Activated CD4-positive, alpha-beta T cell treated with anti-CD3 and anti-CD28 coated beads, Interleukin-2, Interleukin-4, amounts not matched to agents 100 ng/mL and 50 ng/mL, durations not matched to agents 16 hours and 8 hours (primary cell): ENCODE measurements at places on chromosomes 2 and 18.
A peak's percentile ranks its signal among the peaks of the same experiment; 100 is the strongest.

GRCh38 chr2:39735648-39736047 lies 43.4 kb downstream of the THUMPD2 start:
- DNase-seq = no peak

DNA sequence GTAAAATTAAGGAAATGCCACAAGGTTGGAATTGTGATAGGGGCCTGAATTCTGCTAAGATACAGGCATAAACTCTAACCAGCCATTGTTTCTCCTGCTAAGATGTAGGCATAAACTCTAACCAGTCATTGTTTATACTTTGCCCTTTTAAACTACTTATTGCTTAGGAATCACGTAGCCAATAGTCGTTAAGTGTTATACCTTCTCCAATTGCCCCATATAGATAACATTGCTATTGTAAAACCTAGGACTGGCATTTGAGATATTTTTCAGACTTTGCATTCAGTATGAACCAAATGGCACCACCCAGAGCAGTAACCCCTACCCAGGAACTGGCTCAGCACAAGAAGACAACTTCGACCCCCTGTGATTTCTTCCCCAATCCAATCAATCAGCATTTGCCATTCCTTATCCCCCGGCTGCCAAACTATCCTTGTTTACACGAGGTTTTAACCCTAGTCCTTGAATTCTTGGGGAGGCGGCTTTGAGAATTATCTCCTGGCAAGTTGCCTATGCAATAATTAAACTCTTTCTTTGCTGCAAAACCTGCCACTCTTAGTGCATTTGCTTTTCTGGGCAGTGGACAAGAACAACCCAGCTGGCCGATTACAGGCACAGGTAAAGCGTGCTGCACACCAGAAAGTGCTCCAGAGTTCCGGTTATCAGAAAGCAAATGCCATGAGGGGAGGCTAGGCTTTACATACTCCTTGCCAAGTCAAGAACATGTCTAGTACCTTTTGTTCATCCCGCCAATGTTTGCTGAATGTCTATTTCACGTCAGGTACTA lies 167.6 kb downstream of the LAMA1 start:
- no peak for DNase-seq

DNA sequence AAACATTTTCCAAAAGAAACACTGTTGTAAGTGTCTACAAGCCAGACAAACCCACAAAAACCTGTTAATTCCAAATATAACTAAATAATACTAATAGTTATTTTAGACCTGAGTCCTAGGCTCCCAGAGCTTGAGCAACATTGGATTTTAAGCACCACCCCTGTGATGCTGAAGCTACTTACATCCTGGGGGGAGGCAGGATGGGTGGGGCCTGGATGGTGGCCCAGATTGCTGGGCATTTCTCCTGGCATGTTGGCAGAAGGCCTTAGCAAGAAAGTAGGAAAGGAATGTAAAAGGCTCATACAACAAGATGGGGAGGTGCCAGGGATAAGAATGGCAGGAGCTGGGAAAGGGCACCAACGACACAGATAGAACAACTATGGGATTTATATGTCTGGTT lies 50.7 kb upstream of the OTX1 start:
- DNase-seq = no peak

DNA sequence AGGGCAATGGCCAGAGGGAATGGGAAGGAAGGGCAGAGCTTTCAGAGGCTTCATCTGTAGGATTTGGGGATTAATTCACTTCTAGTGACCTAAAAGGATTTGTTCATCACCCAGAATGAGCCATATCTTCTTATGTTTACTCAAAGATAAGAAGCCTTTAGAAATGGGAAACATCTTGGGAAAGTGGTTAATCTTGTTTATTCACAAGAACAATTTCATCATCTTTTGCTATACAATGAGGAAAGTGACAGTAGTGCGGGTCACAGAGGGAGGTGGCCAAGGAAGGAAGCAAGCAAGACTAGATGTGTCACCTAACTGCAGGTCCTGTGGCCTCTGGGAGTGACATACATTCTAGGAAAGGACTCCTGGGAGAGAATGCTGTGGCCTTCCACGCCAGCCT lies 140.4 kb upstream of the ALPP start:
- no peak for DNase-seq

GRCh38 chr18:24071779-24072178 lies 57.2 kb downstream of the TTC39C start:
- no peak for DNase-seq

DNA sequence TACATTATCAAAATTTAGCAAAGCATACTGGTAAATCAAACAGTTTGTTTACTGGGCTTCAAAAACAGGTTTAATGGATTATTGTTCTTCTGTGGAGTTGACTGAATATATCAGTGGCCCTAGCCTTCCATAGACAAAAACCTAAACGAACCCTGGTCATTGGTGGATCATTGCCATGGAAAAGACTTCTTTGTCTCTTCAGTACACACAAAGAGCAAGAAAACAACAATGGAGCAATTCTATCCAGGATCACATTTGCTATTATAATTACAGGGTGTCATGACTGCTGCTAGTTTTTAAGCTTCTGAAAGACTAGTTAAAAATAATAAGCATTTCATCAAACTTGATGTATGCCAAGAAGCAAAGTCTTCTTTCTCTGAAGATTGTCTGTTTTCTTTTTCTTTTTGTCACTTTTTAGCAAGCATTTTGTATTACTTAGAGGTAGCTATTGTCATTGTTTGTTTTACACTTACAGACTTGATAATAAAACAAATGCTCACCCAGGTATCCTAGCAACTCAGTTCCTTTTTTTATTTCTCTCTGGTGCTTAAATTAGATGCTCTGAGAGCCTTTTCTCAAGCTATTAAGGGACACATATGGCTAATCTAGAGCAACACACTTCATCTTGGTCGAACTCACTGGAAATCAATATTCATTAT lies 1228.7 kb upstream of the DDX18 start:
- no peak for DNase-seq

- no peak for DNase-seq
Measured at GRCh38 chr2:63484901-63485300, 103.4 kb downstream of the WDPCP start.

- DNase-seq = peak; percentile 43
Measured at GRCh38 chr2:174546519-174547506, 50.8 kb downstream of the WIPF1 start.

- DNase-seq = no peak
Measured at GRCh38 chr2:20970068-20970467, 73.8 kb downstream of the APOB start.

DNA sequence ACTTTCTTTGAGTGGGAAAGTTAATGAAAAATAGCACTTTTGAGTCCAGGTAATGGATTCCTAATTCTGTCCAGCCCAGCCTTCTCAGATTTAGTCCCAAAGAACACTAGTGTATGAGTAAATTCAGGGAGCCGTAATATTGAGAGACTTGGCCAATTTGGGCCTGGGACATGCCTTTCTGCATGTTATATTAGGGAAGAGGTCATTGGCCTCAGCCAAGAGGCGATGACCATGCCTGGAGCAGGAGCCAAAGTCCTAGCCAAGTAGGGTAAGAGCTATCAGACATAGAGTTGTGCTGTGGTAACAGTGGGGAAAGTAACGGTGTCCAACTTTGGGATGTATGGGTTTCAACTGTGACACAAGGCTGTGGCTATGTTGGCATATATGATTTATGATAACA lies 336.5 kb upstream of the ZNF804A start:
- DNase-seq = no peak

DNA sequence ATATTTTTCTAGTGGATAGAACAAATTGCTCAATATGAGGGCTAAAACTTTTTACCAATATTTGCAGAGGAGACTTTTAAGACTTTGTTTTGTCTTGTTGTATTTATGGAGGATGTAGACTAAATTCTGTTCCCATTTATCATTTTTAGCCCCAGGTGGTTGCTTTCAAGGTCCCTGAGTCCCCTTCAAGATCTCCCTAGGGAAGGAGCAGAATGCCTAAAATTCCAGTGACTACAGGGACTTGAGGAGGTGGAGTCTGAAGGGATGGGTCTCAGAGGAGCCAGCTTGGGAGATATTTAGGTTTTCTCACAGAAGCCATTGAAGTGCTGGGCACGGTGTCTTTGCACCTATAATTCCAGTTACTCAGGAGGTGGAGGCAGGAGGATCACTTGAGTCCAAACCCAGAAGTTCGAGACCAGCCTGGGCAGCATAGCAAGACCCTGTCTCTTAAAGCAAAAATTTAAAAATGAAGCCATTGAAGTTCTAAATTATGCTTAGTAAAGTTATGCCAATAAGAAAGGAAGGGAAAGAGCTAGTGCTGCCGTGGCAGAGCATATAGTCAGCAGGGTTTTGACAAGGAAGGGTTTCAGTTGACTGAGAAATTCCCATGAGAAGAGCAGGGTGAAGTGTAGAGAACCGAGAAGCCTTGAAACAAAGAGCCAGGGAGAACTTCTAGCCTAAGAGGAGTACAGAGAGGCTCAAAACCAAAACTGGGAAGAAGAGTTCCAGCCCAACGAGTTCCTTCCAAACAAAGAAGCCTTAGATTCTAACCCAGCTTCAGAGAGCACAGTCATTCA lies 43.4 kb downstream of the COMMD1 start:
- DNase-seq = no peak

DNA sequence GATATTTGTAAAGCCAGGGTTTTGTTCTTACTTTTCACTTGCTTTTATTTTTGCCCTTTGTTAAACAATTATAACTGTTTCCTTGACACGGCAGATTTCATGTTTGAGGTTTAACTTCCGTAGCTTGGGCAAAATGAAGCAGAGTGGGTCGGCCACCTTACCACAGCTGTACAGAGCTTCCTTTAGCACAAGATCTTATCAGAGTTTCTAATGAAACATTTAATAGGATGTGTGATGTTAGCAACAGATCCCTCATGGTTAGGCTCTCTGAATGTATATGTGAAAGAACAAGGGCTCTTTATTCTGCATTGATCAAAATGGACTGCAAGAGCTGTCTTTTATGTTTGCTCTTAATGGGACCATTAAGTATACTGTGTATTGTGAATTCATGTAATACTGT lies 22.3 kb downstream of the RNF125 start:
- peak; percentile 67 for DNase-seq

DNA sequence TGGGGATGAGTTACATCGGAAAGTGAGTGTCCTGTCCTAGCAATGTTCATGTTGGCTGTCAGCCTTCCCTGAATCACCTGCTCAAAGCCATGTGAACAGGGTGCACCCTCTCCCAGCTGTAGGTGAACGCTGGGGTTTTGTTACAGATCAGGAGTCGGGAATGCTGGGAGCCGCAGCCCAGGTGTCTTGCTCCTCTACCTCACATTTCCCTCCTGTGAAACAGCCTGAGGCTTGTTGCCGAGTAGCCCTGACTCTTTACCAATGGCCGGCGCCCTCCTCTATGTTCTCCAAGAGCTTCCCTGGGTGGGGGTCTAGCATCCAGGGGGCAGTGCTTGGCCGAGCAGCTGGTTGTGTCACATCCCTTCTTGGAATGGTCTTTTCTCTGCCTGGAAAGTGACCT lies 164.7 kb downstream of the SH3RF3 start:
- no peak for DNase-seq

- no peak for DNase-seq
Measured at GRCh38 chr2:126431136-126431535, 224.8 kb upstream of the GYPC start.

DNA sequence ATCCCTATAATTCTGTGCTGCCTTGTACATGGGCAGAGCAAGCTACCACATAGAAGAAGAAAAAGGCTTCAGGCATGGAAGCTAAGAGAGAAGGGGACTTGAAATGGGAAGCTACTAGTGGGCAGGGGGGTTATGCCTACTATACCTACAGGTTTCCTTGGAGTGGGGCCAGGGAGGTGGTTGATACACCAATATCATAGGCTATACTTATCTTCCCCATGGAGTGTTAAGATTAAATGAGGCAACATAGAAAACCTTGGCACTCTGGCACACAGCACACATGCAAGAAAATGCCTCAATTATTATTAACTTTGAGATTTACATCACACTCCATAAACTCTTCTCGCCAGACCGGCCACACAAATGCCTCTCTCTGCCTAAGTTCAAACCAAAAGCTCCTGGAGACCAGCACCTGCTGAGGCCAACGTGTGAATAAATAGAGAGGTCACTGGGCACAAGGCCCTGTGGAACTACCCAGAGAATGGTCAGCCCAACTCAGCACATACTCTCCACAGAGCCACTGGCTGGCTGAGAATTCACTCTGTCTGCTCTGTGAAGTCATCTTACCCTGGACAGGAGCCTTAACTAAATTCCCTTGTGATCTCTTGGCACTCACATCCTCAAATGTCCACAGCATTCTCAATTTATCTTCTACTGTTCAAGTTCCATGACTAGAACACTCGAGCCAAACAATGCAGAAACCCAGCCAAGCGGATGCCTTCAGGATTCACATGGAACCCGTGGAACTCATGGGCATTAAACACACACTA lies 498.7 kb downstream of the BCL11A start:
- no peak for DNase-seq

- no peak for DNase-seq
Measured at GRCh38 chr18:2111456-2111855, 459.8 kb downstream of the METTL4 start.

DNA sequence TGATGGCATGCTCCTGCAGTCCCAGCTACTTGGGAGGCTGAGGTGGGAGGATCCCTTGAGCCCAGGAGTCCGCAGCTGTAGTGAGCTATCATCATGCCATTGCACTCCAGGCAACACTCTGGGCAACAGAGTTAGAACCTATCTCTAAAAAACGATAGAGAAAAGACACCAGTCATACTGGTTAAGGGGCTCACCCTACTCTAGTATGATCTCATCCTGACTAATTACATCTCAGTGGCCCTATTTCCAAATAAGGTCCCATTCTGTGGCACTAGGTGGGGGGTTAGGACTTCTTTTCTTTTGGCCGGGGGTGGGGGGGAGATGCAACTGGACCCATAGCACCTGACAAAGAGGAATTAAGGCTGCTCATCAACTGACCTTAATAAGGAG lies 163.2 kb upstream of the NCK2 start:
- DNase-seq = no peak

- DNase-seq = no peak
Measured at GRCh38 chr18:22200611-22201225, 31.3 kb downstream of the GATA6 start.

DNA sequence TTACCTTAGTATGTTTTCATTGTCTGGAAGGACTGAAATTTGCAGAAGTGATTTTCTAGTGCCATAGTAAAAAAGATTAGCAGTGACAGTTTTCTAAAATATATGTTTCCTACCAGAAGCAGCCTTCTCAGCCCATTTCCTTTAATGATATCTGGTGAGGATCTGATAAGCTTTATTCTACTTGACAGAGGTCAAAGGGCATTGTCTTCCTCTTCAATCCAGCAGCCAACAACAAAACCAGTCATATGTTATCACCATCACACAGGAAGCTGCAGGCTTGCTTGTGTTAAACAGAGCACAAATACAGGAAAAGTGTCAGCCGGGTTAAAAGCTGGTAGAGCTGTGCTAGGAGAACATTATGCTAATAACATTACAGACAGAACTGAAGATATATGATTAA lies 35.6 kb upstream of the ZSWIM2 start:
- no peak for DNase-seq

DNA sequence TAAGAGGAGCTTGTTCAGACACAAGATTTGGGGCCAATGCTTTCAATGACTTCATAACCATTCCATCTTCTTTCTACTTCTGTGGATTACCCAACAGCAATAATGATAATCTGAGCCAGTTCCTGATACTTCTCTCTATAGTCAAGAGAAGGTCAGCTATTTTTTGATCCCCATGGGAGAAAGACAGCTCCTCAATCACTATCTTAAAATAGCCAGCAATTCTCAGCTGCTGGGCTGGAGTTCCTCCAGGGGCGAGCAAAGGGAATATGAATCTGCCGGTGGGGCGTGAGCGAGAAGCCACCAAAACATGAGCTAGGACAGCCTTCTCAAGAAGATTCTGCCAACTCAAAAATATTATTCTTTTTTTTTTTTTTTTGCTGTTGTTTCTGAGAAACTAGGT lies at the start of gene TMEM182:
TSS of gene TMEM182 (plus strand) at position 269 of the 400 bp plus-strand sequence. CDS start 187 bp downstream, outside the sequence.
- no peak for DNase-seq
